ENCODE measurements at places on chromosomes 6 and 20. TPM values are rescaled to one million over a fixed set of nuclear protein-coding genes. Genes with fewer than 3 reads are reported as not detected.

DNA sequence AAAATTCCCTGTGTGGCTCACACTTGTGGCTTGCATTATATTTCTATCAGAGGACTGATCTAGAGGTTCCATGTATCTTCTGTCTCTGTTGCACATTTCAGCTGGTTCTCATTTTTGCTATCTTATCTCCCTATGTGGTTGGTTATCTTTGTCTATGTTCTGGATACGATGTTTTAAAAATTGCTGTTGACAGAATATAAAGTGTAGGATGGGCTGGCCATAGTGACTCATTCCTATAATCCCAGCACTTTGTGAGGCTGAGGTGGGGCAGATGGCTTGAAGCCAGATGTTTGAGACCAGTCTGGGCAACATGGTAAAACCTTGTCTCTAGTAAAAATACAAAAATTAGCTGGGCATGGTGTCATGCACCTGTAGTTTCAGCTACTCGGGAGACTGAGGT is 9.9 kb upstream of the ULBP3 start:
- no peak for DNase-seq

ANGPT4 gene
- not detected for total RNA-seq

CST7 gene
- not detected for total RNA-seq

DNA sequence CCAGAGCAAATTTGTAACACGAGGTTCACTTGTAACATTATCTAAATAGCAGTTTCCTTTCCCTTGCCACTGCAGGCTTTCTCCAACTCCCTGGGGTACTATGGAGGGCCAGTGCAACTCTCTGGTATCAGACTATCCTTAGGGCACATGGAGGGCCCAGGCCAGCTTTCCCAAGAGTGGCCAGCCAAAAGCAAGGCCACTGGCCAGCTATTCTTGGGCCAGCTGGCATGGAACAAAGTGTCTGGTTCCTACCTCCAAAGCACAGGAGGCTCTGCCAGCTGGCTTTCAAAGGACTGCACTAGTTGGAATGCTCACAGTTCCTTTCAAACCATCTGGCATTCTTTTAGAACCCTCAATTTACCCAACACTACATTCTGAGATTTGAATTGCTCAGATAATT is 8.7 kb downstream of the RNF24 start:
- DNase-seq = no peak

FOXS1 gene
- total RNA-seq = 6.3 TPM

Measured in Panc1 (cell line).